Left lung (tissue), 14 donors: ENCODE measurements at places on chromosomes 6 and 20. TPM values are rescaled to one million over a fixed set of nuclear protein-coding genes. Genes with fewer than 3 reads are reported as not detected.

Gene TNF
- 0.23 TPM for polyA plus RNA-seq

Gene TSPYL4
- polyA plus RNA-seq = 52.8 TPM

Gene MUCL3
- 0.08 TPM for polyA plus RNA-seq

Gene OR2B6
- polyA plus RNA-seq = 0.49 TPM
